ENCODE measurements at places on chromosomes 5 and 9.

DNA sequence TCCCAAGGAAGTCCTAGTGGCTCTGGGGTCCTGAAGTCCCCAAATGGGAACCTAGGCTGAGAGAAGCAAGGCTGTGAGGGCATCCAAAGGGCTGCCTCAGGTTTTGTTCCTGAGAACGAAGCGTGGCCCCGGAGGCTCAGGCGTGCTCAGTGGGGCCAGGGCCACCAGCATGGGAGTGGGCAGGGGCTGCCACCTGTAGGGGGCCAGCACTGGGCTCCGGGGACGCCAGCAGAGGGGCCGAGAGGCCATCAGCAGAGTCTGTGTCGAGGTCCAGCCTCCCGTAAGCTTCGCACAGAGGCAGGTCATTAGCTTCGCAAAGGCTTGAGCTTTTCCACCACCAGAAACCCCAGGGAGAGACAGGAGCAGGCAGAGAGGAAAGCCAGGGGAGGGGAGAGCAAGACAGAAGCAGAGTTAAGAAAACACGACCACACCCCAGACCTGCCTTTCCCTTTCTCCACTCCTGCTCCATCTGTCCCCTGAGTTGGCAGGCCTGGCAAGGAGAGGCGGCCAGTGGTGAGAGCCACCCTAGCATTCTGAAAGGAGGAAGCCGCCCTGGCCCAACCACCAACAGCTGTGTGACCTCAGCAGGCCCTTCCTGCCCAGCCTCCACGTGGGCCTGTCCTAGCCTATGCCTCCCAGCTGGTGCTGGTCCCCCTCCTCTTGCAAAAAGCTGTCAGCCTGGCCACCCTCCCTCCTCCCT is 5.5 kb upstream of the SURF6 start:
- DNase-seq, result no peak

DNA sequence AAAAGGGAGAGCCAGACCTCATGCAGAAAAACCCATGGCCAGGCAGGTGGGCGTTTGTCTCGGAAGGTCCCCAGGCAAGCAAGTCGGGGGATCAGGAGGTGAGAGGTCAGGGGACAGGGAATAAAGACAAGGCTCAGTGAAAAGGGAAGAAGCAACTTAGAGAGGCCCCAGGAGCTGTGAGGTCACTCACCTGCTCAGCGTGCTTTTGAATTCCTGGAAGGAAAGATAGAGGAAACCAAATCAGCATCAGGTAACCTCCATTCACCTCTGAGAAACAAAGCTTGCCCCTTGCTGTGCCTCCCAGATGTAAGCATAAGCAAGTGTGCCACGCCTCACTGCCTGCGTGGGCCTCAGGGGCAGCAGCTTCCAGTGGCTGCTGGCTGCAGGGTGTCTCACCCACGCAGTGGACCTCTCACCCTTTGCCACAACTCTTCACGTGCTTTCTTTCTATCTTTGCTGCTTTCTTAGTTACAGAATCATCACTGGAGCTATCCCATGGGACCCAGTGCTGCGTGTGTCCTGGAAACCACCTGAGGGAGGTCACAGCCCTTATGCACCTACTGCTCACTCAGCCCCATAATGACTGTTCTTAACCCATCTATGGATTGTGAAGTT is 6.0 kb downstream of the TRIM7 start:
- no peak for DNase-seq

DNA sequence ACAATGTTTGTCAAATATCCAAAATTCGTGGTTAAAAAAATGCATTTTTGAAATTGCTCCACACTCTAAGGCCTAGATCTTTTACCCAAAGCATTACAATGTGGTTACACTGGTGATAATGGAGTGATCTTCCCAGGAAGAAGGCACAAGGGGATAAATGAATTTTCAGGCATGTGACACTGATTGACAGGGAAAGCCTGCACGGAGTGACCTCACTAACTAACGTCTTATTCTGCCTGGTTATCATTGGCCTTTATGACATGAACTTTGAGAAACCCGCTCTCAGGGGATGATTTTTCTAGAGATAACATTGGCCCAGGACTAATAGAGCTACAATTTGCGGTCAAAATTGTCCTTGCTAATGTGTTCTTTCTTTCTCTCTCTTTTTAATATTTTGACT is 137.6 kb downstream of the PRKACG start:
- no peak for DNase-seq

- no peak for DNase-seq
These were observed 322.4 kb upstream of the ADAMTS16 start for GRCh38 chr5:4817767-4818166.

- no peak for DNase-seq
These were observed 461.3 kb downstream of the SPOCK1 start for GRCh38 chr5:137037848-137038247.

GRCh38 chr5:178160176-178160575 is 6.5 kb upstream of the NHP2 start:
- DNase-seq, result no peak

DNA sequence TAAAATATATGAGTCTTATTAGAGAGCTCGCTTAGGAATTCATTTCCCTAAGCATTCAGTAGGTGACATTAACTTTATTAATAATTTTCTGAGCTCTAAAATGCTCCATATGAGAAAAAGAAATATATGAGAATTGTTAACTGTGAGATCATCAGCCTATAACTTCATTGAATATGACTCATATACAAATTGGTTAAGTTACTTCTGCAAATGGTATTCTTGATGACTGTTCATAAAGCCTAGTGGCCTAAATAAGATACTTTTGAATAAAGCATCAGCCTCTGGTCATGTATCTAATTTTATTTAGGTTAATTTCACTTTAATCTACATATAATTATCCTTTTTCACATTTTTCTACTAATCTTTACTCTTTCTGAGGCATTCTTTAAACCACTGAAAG is 710.2 kb upstream of the ACO1 start:
- DNase-seq, result no peak

GRCh38 chr5:111755942-111756381 is 1.0 kb downstream of the NREP start:
- no peak for DNase-seq

DNA sequence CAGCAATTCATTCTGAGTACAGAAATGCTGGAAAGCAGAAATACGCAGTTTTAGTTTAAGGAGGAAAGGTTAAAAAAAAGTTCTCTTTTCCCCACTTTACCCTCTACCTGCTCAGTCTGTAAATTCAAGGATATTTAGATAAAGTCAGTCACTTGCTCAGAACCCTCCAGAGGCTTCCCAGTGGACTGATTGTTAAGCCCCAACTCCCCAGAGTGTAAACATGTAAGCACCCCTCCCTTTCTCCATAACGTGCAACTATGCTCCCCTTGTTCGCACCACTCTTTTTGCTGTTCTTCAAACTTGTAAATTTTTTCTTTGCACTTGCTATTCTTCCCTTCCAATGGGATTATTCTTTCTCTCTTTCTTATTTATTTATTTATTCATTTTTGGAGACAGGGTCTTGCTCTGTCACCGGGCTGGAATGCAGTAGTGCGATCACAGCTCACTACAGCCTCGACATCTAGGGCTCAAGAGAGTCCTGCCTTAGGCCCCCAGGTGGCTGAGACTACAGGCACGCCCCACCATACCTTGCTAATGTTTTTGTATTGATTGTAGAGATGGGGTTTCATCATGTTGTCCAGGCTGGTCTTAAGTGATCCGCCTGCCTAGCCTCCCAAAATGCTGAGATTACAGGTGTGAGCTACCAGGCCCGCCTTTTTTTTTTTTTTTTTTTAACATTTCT is 32.5 kb upstream of the ERBIN start:
- no peak for DNase-seq

DNA sequence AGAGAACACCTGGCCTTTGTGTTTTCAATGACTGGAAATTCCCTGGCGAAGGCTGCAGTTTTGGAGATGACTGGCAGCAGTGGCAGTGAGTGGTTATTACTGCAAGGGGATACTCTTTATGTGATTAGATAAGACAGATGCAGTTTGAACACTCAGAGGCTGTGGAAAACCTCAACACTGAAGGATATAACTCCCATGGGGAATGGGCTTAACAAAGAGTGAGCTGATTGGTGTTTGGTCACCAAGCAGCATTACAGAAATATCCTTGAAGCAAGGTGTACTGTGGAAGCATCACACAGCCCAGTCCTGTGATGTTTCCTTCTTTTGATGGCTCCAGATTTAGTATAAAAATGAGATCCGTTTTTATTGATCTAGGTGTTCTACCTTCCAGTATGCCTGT is 490.7 kb upstream of the PTPRD start:
- no peak for DNase-seq

DNA sequence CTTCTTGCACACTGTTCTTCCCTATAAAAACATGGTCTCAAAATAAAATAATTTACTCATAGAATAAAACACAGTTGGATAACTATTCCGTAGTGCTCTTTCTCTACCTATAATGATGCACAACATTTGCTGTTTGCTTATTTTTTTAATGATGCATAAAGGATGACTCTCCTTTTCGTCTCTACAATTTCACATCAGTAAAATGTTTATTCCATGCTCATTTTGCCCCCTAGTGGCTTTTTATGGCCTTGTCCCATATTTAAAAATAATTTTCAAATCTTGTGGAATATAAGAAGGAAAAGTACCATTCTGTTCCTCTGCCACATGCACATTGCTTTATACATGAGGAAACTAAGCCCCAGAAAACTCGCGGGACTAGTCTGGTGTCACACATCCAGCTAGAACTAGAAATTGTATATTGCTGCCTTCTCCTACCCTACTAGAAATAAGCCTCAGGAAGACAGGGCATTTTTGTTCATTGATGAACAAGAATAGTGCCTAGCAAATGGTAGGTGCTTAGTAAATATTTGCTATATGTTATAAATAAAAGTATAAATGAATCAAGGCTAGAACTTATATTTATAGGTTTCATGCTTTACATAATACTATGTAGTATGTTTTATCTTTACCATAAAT is 12.7 kb downstream of the KCTD16 start:
- DNase-seq, result peak; percentile 61

DNA sequence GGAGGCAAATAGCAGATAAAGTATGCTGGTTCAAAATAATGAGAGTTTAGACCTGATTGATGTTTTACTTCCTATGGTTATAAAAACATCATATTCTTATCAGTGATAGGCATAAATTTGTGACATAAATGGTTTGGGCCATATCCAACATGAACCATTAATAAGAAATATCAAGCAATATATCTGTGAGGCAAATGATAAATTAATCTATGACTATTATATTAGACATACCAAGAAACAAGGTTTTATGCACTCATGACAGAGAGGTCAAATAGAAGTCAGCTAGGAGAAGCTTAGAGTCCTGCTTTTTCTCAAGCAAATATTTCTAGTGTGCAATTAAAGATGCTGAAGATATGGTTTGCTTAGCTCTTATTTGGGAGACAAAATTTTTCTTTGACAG is 10.4 kb downstream of the SMIM3 start:
- no peak for DNase-seq

GRCh38 chr9:5582835-5583195 is 46.1 kb upstream of the RIC1 start:
- peak; percentile 54 for DNase-seq

DNA sequence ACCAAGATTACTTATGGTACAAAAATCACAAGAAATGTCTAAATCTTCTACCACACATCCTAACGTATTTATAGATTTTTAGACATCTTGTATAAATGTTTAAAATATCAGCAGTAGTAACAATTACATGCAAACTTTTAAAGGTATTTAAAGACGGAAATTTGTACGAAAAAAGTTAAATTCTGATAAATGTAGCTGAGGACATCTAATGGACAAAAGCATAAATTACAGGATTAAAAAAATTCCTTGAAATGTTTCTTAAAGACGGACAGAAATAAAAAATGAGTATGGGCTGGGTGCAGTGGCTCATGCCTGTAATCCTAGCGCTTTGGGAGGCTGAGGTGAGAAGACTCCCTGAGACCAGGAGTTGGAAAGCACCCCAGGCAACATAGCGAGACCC is 15.8 kb downstream of the ERCC8 start:
- DNase-seq, result no peak

DNA sequence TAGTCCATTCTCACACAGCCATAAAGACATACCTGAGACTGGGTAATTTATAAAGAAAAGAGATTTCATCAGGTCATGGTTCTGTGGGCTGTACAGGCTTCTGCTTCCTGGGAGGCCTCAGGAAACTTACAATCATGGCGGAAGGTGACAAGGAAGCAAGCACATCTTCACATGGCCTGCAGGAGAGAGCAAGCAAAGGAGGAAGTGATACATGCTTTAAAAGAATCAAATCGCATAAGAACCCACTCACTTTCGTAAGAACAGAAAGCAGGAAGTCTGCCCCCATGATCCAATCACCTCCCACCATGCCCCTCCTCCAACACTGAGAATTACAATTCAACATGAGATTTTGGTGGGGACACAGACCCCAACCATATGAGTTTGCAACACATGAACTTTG is 5.1 kb upstream of the FBXO38 start:
- DNase-seq, result no peak

GRCh38 chr9:35844628-35845270 is 15.7 kb downstream of the TMEM8B start:
- DNase-seq, result peak; percentile 61

- DNase-seq, result no peak
These were observed 216.3 kb downstream of the ESM1 start for GRCh38 chr5:54769072-54769471.

DNA sequence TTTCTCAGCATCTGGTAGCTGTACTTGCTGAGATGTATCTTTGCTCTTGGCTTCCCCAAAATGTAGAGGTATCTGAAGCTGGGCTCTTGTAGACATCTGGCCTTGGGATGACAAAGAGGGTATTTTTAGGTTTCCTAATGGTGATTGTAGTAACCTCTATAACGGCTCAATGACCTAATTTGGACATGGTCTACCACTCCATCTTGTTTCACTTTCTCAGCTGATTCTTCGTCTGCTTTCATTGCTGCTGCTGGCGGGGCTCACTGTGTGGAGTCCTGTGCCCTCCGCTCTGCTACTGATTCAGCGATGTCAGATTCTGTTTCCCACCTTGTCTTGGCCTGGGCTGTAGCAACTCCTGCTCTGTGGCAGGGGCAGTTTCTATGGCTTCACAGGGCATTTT is 12.7 kb upstream of the MARCHF11 start:
- no peak for DNase-seq

DNA sequence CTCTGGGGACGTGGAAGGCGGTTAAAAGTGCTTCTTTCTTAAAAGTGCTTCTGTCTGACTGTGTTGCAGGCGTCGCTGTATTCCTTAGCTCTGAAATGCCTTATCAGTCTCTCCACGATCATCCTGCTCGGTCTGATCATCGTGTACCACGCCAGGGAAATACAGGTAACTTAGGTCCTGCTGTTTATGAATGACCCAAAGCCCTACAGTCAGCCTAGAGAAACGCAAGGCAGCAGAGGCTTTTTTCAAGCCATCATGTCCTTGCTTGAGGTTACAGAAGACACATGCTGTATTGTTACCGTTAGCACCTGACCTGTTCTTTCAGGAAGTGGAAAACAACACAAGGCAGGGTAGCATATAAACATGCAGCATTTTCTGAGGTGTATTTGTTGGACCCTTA is 2.0 kb downstream of the KCNN2 start:
- no peak for DNase-seq

- no peak for DNase-seq
These were observed 15.8 kb downstream of the GAPVD1 start for GRCh38 chr9:125277411-125277810.

- DNase-seq, result no peak
These were observed 40.3 kb upstream of the SLC25A51 start for GRCh38 chr9:37944266-37944650.

GRCh38 chr5:107808671-107809137 is 138.0 kb upstream of the EFNA5 start:
- no peak for DNase-seq
